ENCODE measurements at places on chromosomes 7 and 10.

GRCh38 chr7:49839863-49840645 lies 66.6 kb downstream of the VWC2 start:
- no peak for DNase-seq

DNA sequence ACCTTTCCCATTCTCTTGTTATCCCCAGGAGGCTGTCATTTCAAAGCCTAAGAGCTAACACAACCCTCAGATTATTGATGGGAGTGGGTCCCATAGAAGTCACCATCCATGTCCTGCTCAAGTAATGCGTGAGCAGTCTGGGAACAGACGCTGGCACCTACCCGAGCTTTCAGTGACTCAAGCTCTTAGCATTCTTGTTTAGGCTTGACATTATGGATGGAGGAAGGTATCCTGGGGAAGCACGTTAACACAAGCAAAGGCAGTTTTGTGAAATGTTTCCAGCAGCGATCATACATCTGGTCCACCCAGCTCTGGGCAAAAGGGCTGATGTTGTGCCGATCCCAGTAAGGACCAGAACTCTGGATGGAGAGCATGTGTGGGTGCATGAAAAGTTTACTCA lies 30.0 kb upstream of the AUTS2 start:
- DNase-seq: no peak

GRCh38 chr10:34299105-34299611 lies 515.9 kb downstream of the PARD3 start:
- no peak for DNase-seq

- no peak for DNase-seq
These were observed 276.2 kb upstream of the KLF14 start for GRCh38 chr7:131010029-131010716.

- DNase-seq: no peak
These were observed 2.8 kb upstream of the ZC3HAV1 start for GRCh38 chr7:139112316-139112715.

GRCh38 chr7:132065989-132066603 lies 509.7 kb upstream of the PODXL start:
- no peak for DNase-seq

DNA sequence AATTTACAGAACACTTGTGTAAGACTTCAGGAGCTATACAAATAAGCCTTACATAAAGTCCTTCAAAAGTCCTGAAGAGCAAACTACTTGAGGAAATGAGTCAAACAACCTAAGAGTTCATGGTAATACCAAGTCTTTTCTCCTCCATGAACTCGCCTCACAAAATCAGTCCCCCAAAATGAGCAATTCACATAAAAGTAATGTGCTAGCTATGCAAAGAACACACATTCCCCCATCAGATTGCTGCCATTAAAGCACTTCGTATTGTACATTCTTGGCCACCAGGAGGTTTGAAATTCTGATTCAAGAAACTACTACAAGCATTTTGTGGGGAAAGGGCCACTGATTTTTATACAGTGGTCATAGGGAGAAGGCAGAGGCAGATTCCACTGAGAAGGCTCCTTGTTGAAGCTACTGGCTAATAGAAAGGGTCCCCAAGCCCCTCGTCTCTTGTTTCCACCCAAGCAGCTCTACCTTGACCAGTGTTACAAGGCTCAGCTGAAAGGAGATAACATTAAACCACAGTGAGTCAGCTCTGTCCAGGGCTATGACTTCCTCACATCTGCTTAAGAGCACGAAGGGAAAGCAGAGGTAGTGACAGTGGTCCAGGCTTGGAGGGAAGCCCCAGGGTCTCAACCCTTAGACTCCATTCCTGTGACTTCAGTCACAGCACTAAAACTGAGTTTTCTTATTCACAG lies 115.2 kb upstream of the CDK1 start:
- peak; percentile 37 for DNase-seq

- DNase-seq: no peak
These were observed 23.0 kb upstream of the FAM133B start for GRCh38 chr7:92613214-92613613.

DNA sequence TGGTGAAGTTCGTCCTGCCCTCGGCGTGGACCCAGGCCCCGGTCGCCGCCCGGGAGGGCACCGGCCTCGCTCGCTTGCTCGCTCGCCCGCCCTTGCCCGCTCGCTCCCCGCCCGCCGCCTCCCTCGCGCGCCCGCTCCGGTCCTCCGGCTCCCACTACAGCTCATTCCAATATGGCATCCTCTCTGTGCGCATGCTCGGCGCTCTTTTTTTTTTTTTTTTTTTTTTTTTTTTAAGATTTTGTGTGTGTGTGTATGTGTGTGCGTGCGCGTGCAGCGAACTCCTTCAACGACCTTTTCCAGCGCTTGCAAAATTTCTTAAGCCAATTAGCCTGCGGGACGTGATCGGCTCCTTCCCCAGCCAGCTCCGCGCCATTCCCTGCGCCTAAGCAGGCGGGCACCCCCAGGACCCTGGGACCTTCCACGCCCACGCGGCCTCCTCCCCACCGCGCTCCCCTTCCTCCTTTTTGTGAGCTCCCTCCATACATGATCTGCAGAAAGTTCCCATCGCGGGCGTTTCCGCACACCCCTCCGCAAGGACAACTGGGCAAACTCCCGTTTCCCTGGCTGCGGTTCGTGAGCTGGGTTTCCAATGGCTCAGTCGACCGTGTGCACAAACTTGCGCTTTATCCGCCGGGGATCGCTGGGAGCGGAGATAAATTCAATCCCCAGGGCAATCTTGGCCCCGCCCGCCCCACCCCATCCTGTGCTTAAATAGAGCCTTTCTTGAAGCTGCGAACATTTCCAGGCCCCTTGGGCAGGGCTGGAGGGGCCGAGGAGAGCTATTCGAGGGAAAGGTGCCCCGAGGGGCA lies at the start of gene SFMBT2:
Gene SFMBT2, minus strand, starts transcription at position 173 of the 809 bp plus-strand sequence. CDS start 29,136 bp downstream, outside the sequence.
- peak; percentile 41 for DNase-seq

GRCh38 chr7:122975341-122975740 lies 20.2 kb downstream of the TAS2R16 start:
- no peak for DNase-seq

GRCh38 chr10:33819206-33819605 lies 484.7 kb upstream of the NRP1 start:
- no peak for DNase-seq

GRCh38 chr7:82593780-82594179 lies 150.2 kb upstream of the CACNA2D1 start:
- no peak for DNase-seq

DNA sequence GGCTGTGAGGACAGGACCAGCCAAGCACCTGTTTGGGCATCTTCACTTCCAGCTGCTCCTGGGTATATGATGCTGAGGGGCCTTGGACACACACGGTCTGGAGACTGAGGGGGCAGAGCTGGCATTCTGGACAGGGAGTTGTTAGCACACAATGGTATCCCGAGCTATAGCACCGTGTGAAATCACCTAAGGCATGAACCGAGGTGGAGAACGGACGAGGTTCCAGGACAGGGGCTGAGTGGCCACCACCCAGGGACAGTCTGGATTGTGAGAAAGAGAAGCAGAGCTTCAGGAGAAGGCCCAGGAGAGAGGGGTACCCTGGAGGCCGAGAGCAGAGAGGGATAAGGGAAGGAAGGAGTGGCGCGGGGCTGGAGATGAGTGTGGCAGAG lies 571.8 kb downstream of the TCERG1L start:
- DNase-seq: no peak

- DNase-seq: no peak
These were observed 105.5 kb upstream of the CSTF2T start for GRCh38 chr10:51804866-51805265.

- no peak for DNase-seq
These were observed 1.7 kb upstream of the KCNH2 start for GRCh38 chr7:150979713-150980390.

- no peak for DNase-seq
These were observed 47.7 kb downstream of the CDH23 start for GRCh38 chr10:71444284-71445054.

DNA sequence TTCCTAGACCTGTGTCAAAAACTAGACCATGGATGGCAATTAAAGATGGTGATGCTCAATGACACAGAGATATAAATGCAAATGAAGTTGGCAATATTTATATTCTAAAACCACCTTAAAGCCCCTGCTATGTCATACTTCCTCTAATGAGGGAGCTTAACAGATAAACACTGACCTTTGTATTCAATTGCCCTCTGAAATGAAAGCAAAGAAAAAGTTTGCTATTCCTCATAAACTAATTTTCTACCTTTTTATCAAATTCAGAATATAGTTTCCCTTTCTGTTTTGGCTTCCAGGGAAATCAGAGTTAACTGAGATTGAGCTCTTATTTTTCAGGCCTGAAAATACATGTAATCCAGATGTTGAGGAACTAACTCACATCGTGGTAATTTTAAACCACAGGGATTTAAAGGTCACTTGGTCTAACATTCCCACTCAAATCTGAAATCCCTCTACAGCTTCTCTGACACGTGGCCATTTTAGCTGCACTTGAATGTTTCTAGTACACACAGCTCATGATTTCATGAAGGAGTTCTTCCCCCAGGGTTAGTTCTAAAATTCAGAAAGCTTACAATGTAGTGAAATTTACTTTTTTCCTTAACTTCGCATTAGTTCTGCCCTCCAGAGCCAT lies 37.9 kb upstream of the ABCB5 start:
- no peak for DNase-seq

DNA sequence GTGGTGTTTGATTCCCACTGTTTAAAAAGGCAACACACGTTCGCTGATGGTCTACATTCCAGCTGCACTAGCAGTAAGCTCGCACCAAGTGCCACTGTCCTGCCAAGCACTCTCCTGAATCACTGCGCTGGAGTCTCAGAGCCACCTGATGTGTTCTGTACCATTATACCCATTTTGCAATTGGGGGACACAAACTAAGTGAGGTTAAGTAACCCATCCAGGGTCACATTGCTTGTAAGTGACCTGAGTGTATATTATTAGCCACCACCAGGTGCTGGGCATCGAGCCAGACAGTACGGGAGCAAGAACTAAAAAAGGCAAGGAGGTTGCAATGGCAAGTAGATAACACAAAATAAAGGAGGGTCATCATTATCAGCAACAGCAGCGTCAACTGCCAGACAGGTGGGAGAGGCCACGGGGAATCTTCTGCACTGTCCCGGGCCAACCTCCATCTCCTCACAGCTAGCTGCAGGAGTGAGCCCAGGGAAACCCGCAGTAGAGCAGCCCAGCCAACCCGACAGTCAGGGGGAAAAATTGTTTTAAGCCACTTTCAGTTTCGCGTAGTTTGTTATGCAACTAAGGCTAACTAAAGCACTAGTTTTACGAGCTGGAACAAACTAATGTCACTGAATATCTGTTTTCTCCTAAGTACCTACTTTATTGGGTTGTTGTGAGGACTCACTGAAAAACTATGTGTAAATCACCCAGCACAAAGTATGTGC lies 712 bp upstream of the CPVL start:
- DNase-seq: no peak

GRCh38 chr10:59360605-59361405 lies 1.5 kb downstream of the FAM13C start:
- no peak for DNase-seq

DNA sequence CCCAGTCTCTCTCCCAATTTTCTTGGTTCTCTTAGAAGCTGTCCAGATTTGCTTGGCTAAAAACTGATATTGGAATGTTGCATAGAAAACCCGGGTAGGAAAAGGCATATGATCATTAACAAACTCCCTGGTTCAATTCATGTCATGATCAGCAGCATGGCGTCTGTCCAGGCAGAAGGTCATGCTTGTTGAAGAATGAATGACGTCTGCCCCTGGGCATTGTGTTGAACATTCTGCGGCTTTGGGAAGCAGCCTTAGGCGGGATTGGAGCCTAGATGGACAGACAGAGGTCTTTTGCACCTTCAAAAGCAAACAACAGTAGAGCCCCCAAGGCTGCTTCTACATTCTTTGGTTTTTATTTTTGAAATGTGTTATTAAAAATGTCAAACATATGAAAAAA lies 7.7 kb upstream of the MINDY3 start:
- DNase-seq: no peak

GRCh38 chr7:151652111-151652510 lies 132.4 kb upstream of the RHEB start:
- no peak for DNase-seq

DNA sequence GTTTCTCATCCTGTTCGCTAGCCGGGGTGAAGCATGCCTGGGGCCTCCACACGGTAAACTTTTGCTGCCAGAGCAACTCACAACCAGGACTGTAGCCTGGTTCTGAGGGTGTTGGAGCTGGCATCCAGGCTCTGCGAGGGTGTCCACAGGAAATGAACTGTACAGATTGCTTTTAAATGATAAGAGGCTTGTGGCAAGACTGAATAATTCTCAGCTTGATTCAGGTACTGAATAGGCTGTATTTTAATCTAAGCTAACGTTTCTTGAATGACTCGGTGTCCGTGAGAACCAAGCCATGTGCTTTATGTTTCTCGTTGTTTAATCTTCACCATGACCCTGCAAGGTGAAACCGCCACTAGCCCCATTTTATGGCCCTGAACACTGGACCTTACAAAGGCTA lies 49.3 kb downstream of the EEPD1 start:
- peak; percentile 20 for DNase-seq

GRCh38 chr10:45152726-45153125 lies 152.0 kb downstream of the ZNF22 start:
- DNase-seq: no peak

DNA sequence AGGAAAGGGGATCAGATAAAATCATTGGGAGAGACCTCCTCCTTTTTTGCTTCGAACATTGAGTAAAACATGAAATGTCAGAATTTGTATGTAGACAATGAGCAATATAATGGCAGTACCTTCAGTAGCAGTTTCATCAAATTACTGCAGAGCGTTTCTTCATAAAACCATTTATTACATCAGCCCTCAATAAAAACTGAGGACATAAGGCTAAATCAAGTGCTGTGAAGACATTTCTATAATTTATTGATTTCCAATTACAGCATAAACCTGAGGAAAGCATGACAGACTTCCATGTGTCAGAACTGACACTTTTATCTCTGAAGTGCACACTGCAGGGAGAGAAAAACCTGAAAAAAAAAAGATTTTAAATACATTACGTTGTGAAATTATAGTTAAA lies 172.6 kb upstream of the ZNF804B start:
- DNase-seq: no peak

- no peak for DNase-seq
These were observed 1.1 kb downstream of the EGFR start for GRCh38 chr7:55019691-55020465.

DNA sequence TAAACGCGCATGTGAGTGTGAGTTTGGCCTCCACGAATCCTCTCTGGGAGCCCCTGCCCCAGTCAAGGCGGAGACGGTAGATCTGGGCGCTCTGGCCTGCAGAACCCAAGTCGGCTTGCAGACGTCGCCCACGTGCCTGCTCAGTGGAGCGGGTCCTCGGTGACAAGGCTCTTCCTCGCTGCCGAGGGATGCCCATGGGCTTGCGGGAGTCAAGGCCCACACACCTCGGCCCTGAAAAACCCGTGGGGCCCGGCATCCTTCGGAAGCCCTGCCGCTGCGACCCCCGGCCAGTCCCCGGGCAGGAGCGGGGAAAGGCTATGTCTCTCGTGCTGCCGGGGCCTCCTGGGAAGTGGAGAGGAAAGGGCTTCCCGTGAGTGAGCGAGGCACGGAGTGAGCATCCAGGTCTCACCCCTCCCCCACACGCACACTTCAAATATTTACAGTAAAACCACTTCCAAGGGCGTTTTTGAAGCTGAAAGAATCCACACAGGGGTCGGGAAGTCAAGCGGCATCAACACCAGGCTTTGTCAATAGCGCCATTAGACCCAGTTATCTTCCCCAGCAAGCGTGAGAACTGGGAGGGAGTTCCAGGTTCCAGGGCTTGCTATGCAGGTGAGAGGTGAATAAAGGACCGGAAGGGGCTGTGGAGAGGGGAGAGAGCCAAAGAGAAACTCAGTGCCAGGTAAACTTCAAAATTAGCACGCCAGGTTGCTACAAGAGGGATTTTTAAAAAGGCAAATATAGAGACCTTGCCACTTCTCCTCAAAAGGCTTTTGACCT lies 1.1 kb upstream of the MNX1 start:
- no peak for DNase-seq

GRCh38 chr7:142954680-142955268 lies 7.4 kb downstream of the KEL start:
- no peak for DNase-seq

GRCh38 chr10:66805612-66806011 lies 120.2 kb upstream of the LRRTM3 start:
- DNase-seq: no peak

Data from T-helper 1 cell (primary cell).